Amniotic stem cell (primary cell): ENCODE measurements at places on chromosomes 16 and 17.

- no peak for DNase-seq
These were observed 3.8 kb upstream of the USP36 start for GRCh38 chr17:78844301-78845005.

- no peak for DNase-seq
These were observed 4.8 kb downstream of the RPA1 start for GRCh38 chr17:1834380-1835149.

DNA sequence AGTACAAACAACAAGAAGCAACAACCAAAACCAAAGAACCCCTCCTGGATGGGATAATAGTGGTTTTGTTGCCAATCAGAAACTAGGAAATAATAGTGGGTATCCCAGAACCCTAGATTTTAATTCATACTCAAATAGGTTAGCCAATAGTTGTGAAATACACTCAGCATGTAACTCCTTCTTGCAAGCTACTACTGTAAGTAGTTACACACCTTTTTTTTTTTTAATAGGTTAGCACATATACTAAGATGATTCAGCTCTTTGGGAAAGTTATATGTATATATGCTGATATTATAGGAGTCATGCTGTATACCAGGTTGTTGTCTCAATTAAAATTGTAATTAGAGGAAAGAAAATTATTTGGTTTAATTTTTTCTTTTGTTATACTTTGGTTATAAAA is 92.5 kb upstream of the HAS3 start:
- DNase-seq, result no peak

DNA sequence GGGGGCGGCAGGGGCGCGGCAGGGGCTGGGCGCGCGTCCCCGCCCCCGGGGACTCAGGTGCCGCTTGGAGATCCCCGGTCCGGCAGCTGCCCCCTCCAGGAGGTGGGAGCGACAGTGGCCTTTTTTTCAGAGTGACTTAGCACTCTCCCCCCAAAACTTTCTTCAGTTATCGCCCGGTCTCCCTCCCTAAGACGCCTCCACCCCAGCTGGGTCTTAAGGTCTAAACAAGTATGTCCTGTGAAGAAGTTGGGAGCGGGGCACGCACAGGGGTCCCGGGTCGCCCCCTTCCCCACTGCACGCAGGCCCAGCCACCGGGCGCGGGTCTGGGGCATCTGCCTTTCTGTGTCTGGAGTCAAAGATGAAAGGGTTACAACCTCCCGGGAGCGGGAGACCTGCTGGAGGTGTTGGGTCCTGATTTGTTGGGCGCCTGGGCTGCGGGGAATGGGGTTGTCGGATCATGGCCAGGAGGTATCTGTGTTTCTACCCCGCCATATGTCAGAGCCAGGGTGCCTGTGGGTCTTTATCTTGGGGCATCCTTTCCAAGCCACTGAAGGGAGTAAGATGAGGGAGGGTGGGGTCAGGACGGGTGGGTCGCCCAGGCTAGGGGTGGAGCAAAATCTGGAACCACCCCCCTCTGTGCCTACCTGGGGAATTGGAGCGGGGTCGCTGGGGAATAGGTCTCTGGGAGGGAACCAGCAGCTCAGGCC is 757 bp downstream of the FMNL1 start:
- no peak for DNase-seq

- no peak for DNase-seq
These were observed 495.9 kb upstream of the RBFOX1 start for GRCh38 chr16:6836766-6837165.

DNA sequence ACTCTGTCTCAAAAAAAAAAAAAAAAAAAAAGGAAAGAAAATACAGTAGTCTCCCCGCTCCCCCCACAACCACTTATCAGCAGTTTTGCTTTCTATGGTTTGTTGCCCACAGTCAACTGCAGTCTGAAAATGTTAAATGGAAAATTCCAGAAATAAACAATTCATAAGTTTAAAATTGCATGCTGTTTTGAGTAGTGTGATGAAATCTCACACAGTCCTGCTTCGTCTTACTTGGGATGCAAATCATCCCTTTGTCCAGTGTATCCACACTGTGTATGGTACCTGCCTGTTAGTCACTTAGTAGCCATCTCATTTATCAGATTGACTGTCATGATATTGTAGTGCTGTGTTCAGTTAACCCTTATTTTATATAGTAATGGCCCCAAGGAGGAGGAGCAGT is 41.5 kb downstream of the NF1 start:
- no peak for DNase-seq
